ENCODE measurements at places on chromosomes 1 and 21.

GRCh38 chr1:208289716-208290115 is 45.5 kb upstream of the PLXNA2 start:
- no peak for DNase-seq

GRCh38 chr1:115196296-115196695 is 107.0 kb upstream of the TSPAN2 start:
- DNase-seq, result no peak

DNA sequence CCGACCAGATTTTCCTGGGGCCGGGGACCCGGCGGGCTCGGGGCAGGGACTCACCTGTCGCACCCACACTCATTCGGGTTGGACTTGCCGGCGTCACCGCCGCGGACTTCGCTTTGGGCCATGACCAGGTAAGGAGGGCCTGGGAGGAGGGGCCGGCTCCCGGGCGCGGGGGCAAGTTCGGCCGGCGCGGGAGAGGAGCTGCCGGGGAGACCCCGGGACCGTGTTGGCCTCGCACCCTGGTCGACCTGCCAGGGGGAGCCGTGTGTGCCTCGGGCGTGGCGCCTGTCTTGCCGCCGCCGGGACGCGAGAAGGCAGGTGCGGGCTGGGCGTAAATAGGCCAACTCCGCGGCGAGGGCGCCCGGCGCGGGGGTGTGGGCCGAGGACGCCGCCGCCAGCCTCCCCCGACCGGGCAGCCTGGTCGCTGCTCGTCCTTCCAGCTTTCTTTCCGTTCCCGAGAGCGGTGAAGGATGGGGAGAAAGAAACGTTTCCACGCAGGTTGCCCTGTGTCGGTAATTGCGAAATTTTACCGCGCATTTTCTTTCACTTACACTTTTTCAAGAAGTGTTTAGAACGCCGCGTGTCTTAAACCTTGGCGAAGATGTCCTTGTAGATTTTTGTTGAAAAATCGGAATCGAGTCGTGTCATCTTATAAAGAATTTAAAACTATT is 558 bp downstream of the USP1 start:
- peak; percentile 42 for DNase-seq

- no peak for DNase-seq
Observed at GRCh38 chr1:223775054-223775453, 62.7 kb downstream of the CAPN2 start.

GRCh38 chr1:76500116-76500515 is 367.2 kb upstream of the ST6GALNAC5 start:
- DNase-seq, result no peak

DNA sequence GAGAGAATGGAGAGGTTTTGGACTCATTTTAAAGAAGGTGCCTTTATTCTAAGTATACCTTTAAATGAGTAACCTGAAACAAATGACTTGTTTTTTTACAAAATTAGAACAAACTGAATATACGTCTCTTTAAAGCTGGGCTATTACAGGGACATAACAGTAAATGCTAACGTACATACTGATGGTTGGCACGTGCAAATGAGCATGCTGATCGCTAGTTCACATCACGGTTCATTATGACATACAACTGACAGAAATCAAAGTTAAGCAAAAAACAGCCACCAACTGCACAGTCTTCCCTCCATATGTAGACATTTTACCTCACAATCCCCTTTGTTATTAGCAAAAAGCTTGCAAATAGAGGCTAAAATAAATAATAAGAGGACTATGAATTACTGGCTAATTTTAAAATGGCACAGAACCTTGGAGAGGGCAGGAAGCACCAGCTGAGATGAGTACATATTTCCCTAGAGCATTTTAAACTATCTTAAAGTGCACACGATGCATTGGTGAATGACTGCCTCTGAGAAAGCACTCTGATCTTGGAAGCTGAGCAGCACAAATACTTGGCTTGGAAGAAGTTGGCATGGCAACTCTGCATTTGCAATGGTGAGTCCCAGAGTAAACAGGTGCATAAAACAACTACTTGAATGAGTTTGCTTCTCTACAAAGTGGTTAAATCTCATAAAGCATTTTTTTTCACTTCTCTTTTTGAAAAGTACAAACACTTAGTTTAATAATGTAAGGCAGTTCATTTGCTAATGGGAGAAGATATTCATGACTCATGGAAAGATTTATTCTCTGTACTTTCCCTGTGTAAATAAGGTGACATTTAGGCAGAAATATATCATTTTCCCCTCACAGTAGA is 204.7 kb downstream of the LHX8 start:
- DNase-seq, result peak; percentile 57

DNA sequence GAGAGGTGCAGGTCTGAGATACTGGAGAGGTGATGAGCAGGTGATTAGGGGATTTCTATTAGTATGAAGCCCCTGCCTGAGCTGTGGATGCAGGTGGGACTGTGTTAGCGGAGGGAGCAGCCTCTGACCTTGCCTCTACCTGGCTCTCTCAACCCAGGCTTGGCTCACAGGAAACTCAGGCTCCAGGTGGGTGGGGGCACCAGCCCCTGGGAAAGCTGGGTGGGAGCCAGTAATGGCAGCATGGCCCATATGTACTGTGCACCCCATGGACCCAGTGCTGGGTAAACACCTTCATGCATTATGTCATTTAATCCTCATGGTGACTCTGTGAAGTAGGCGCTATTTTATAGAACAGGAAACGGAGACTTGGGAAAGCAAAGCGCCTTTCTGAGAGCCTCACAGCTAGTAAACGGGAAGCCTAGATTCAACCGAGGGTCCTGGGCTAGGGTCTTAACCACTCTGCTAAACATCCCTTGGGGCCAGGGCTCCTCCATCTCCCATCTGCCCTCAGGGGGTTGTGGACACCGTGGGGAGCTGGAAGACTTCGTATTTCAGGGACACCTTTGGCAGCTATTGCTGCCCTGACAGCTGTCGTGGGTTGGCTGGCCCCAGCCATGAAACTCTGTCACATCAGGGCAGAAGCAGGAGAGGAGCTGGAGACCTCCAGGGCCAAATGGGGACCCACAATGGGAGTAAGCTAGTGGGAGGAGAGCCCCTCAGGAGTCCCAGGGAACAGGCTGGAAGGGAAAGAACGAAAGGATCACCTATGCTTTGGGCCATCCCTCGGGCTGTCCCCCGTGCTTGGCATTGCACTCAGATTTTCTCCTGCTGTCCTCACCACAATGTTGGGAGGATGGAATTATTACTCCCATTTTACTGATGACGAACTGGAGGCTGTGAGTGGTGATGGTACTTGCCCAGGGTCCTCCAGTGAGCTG is 59.6 kb upstream of the CSF3R start:
- DNase-seq, result no peak

DNA sequence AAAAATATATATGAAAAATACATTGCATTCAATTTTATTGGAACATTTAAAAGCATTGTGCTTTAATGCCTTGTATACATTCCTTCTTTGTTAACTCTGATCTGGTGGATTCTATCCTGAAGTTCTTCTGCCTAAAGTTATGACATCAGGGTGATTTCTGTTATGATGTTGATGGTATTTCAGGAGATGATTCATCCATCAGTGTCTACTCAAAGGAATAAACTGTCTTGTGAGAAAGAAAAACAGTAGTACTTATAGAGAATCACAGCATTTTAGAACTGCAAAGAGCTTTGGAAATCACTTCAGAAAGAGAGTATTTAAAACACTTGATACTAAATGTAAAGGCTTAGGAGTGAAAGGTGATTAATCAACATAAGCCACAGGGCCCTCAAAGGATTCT is 155.7 kb downstream of the PTPRC start:
- DNase-seq, result no peak

- DNase-seq, result no peak
Observed at GRCh38 chr1:67759692-67760029, 73.6 kb downstream of the GNG12 start.

GRCh38 chr1:239823852-239824251 is 267.8 kb upstream of the FMN2 start:
- DNase-seq, result no peak

DNA sequence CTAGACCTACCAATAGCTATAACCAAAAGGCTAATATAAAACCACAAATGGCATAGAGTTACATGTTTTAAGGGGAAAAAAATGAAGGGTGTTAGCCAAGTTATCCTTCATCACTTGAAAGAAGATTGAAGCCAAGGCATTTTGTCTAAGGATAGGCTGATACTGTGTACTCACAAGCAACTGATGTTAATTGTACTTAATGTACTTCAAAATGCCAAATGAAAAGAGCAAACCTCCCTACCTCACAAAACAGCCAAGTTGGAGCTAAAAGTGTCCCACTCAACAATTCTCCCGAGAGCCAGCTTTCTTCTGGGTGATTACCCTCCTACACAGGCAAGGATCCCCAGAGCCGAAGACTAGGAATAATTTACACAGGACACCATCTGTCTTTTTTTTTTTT is 4.4 kb upstream of the IGSF3 start:
- peak; percentile 93 for DNase-seq

All from NCI-H446 (cell line).